ENCODE measurements at places on chromosomes 16 and 17. TPM values are rescaled to one million over a fixed set of nuclear protein-coding genes. Genes with fewer than 3 reads are reported as not detected.

The TM4SF5 gene
- not detected for total RNA-seq

The ABCA6 gene
- total RNA-seq = not detected

GRCh38 chr17:81723651-81724209 is 11.6 kb downstream of the SLC25A10 start:
- DNase-seq = no peak

DNA sequence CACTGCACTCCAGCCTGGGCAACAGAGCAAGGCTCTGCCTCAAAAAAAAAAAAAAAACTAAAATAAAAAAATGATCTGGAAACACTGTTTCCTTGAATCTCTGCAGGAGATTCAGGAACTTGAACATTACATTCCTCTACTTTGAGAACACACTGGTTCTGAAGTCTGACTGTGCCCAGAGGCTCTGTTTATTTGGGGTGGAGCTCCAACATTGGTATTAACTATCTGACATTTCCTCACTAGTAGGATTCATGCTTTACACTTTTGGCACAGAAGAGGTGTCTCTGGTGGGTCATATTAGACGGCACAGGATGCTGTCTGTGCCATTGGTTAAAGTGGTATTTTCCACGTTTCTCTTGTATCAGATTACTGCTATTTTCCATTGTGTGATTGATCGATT is 10.4 kb downstream of the SULT1A2 start:
- DNase-seq = no peak

The DNAAF8 gene
- total RNA-seq = 2.5 TPM

DNA sequence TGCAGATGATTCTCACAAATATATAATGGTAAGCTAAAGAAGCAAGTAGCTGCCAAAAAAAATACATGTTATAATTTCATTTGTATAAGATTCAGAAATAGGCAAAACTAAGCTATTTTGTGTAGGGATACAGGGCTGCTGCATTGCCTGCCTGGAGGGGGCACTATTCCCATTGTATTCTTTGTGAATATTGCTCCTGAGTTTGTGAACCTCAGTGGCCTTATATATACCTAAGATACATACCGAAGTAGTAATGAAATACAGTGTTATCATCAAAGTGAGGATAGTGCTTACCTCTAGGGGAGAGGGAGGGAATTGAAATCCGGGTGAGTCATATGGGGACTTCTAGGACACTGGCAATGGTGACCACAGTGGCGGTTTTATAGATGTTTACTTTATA is 53.5 kb downstream of the C17orf58 start:
- no peak for DNase-seq

GRCh38 chr16:16041196-16041892 is 91.9 kb downstream of the ABCC1 start:
- no peak for DNase-seq

The PYY gene
- total RNA-seq = not detected

GRCh38 chr17:71398800-71399219 is 722.0 kb upstream of the SOX9 start:
- no peak for DNase-seq

GRCh38 chr17:78414178-78415162 is 36.0 kb downstream of the PGS1 start:
- no peak for DNase-seq

The C1QTNF8 gene
- not detected for total RNA-seq

- no peak for DNase-seq
Measured at GRCh38 chr17:66791347-66791746, 43.6 kb upstream of the CACNG5 start.

The DLX4 gene
- total RNA-seq = 0.31 TPM

GRCh38 chr17:56597495-56597990 is 4.0 kb downstream of the NOG start:
- DNase-seq = no peak

DNA sequence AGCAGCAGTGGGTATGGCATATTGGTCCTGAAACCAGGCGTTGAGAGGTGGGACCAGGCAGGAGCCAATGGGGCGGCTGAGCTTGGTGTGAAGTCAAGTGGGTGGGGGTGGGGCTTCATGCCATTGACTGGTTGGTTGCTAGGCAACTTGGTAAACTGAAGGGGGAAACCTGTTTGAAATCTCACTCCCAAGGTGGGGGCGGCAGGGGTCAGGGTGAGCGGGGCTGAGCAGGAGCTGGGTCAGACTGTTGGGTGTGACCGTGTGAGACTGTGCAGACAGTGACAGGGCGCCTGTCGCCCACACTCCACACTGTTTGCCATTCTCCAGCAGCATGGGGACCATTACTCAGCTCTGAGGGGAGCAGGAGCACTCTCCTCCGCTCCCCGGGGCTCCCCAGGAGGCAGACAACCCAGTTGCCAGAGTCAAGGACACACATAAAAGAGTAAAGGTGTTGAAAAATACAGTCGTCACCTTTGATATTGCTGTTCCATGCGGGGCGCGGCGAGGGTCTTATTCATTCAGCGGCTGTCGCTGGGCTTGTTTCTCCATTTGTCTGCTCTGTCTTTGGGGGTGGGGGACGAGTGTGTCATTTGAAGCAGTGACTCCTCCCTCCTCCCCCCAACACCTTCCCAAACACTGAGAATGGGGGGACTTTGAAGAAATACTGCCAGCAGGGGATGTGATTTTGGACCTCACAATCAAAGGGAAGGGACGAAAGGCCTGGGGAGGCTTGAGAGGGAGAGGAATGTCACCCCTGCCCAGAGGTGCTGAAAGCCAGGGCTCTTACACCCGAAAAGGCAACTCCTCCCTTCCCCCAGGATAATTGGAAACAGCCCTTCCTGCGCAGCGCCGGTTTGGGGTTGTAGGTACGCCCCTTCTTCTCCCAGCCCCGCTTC is 1.2 kb upstream of the EFNB3 start:
- no peak for DNase-seq

The CNGB1 gene
- total RNA-seq = 0.50 TPM

GRCh38 chr16:24906901-24907300 is 61.1 kb downstream of the SLC5A11 start:
- DNase-seq = no peak

The TSEN54 gene
- total RNA-seq = 38.8 TPM

DNA sequence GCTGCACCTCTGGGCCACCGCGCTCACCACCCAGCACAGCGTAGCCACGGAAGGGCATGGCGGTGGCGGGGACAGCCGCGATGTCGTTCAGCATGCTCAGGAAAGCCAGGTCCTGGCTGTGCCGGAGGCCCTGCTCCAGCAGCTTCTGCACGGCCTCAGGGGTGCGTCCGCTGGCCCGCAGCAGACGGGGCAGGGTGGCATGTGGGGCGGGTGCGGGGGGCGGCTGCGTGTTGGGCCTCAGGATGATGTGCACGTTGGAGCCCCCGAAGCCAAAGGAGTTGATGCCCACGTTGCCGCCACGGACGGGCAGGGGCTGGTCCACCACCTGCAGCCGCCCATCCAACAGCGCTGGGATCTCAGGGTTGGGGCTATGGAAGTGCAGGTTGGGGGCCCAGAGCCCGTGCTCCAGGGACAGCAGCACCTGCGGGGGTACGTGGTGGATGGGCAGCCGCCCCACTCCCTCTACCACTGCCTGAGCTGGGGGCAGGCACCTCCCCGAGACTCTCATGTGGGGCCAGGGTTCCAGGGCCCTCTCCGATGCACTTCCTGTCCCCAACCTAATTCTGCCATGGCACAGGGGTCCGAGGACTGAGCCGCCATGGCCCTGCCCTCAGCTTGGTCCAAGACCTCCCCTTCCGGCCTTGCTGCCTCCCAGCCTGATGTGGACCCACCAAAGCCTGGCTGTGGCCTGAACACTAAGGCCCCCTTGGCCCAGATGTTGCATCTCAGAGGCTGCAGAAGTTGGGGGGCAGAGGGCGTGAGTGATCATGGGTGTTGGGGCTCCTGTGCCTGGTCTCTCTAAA is 6.6 kb downstream of the FASN start:
- DNase-seq = no peak

- DNase-seq = no peak
Measured at GRCh38 chr17:3739422-3740124, 15.9 kb downstream of the HASPIN start.

The INCA1 gene
- not detected for total RNA-seq

The HSD11B2 gene
- 0.94 TPM for total RNA-seq

The NECAB2 gene
- total RNA-seq = not detected

- no peak for DNase-seq
Measured at GRCh38 chr16:53576210-53576609, 73.2 kb upstream of the AKTIP start.

DNA sequence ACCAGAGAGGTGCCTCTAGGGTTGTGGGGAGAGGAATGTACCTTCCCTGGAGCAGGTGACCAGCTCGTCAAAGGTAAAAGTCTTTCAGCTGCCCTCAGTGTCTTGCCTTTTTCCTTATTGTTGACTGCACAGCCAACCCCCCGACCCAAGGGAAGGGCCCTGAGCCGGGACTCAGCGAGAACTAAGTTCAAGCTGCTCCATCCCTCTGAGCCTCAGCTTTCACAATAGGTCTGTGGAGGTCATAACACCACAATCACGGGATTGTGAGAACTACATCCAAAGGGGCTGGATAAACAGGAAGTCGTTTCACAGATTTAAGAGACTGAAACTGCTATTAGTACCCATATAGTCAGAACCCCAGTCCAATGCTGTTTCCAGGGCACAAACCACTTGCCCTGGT is 2.6 kb upstream of the KRT36 start:
- DNase-seq = peak; percentile 8

The CHRNE gene
- not detected for total RNA-seq

The HBA1 gene
- not detected for total RNA-seq

- no peak for DNase-seq
Measured at GRCh38 chr17:14119546-14119945, 50.2 kb downstream of the COX10 start.

GRCh38 chr16:81838794-81839193 is 59.7 kb downstream of the PLCG2 start:
- DNase-seq = peak; percentile 59

DNA sequence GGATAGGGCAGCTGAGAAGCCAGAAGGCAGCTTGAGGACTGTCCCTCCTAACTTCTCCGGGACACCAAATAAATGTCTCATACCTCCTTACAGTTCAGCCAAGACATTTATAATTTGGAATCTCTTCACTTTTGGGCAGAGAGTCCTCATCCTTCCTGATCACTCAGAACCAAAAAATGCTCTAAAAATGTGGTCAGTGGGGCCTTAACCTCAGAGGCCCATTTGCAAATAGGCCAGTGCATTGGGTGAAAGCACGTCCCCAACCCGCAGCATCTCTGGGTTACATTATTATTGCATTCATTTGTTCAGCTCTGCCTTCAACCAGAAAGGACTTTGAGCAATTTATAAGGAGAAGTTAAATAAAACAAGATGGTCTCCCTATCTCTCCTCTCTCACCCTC is 112.4 kb upstream of the IRX3 start:
- no peak for DNase-seq

The QPRT gene
- total RNA-seq = 2.3 TPM

- DNase-seq = no peak
Measured at GRCh38 chr17:50559674-50560184, 786 bp upstream of the CACNA1G start.

- no peak for DNase-seq
Measured at GRCh38 chr17:78355045-78355641, 4.7 kb downstream of the SOCS3 start.

- no peak for DNase-seq
Measured at GRCh38 chr17:59683283-59683682, 23.9 kb downstream of the PTRH2 start.

The TEX14 gene
- 2.7 TPM for total RNA-seq

DNA sequence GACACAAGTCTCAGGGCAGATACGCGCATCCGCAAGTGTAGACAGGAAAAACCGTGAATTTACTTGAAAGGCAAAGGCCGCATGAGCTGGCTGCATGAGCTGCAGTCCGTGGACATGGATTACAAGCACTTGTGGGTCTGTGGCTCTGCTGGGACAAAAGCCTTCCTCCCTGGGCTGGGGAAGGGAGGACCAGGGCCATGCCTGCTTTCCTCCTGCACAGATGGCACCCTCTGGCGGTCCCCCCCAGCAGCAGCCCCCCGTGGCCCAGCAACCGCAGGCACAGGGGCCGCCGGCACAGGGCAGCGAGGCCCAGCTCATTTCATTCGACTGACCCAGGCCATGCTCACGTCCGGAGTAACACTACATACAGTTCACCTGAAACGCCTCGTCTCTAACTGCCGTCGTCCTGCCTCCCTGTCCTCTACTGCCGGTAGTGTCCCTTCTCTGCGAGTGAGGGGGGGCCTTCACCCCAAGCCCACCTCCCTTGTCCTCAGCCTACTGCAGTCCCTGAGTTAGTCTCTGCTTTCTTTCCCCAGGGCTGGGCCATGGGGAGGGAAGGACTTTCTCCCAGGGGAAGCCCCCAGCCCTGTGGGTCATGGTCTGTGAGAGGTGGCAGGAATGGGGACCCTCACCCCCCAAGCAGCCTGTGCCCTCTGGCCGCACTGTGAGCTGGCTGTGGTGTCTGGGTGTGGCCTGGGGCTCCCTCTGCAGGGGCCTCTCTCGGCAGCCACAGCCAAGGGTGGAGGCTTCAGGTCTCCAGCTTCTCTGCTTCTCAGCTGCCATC is 1.7 kb upstream of the MRPL12 start:
- DNase-seq = no peak

The TMEM204 gene
- 37.2 TPM for total RNA-seq

DNA sequence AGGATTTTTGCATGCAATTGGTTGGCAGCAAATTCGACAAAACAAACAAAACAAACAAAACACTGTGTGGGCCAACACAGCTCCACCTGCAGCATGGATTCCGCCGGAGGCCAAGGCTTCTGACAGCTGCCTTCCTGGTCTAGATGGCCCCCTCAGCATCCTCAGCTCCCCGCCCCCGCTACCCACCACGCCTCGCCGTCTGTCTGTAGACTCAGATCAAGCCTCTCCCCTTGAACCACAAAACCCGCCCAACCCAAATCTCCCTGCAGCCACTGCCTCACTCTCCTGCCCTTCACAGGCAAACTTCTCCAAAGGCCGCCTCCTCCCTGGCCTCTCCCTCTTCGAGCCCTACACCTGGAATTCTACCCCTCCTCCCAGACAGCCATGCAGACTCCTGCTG is 57.9 kb downstream of the RTN4RL1 start:
- DNase-seq = no peak

DNA sequence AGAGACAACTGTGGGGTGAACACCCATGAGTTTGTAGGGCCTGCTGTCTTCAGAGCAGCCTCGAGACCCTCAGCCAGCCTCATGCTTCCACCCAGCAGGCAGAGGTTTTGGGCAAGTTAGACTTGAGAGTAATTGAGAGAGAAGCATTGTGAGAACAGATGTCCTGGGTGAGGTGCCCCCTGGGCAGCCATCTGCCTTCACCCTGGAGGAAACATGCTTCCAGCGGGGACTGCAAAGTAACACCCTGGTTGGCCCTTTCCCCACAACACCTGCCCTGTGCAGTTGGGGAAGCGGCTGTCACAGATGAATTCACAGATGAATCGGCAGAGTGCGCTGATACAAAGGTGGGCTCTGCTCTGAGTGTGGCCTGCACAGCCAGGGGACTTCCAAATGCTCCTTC is 23.4 kb downstream of the ATPAF2 start:
- DNase-seq = no peak

- no peak for DNase-seq
Measured at GRCh38 chr16:9644258-9644657, 538.0 kb downstream of the GRIN2A start.

The GRB2 gene
- 134 TPM for total RNA-seq

The ZP2 gene
- total RNA-seq = not detected

Data from HT1080 (cell line).